Hematopoietic multipotent progenitor cell treated with erythropoietin and hydrocortisone succinate and interleukin-3 and kit ligand, for 17 days (in vitro differentiated cells): ENCODE measurements at places on chromosomes 4 and X.
A peak's percentile ranks its signal among the peaks of the same experiment; 100 is the strongest.

DNA sequence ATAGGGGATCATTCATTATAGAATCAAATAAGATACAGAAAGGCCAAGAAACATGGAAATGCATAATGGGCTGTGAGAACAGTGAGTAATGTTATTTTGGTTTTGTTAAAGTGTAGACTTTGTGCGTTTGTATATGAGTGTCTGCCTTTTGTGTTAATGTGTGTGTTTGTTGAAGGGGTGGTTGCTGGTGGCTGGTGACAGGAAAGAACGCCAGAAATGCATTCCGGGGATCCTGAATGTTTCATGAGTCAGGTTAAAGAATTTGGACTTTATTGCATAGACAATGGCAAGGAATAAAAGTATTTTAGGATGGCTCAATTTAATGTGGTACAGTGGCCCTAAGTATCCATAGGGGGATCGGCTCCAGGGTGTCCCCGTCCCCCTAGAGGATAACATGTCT lies 1228.9 kb downstream of the PCDH7 start:
- no peak for DNase-seq

GRCh38 chrX:149903889-149904748 lies 23.1 kb downstream of the MAGEA8 start:
- DNase-seq, result peak; percentile 27

DNA sequence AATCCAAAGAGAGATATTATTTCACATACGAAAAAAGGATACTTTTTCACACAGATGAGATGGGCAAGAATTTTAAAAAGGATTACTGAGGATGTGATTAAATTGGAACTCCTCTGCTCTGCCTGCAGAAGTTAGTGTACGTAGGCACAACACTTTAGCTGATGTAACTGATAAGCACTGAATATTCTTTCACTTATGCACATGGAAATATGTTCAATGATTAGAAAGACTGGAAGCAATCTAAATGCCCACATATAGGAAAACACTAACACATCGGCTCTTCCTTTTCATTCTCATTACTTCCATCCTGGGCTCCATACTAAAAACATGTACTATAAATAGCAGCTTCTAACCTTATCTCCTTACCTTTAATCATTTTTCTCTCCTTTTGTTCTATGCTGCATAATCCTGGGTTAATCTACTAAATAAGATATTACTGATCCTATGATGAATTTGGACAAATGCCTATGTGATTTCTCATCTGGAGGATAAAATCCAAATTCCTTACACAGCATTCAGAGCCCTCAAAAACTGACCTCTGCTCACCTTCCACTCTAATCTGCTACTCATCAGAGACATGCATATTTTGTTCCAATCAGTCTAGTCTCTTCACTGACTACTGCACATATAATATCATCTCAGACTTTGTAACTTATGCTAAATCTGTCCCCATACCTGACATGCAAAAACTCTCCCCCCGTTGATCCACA lies 197.8 kb downstream of the PDGFC start:
- DNase-seq, result no peak

DNA sequence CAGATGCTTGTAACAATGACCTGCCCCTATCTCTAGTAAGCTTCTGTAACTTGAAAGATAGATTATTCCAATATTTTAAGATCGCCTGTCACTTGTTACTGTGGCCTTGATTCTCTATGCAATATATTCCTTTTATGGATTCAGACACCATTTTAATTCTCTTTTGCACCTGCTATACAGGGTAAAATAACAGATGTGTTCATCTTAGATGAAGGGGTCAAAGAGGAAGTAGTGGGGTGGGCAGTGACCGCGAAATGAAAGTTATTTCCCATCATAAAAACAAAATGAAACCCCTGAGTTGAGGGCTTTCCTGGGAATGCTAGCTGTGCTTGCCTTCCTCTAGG lies 175.9 kb downstream of the TSPAN5 start:
- DNase-seq, result no peak

DNA sequence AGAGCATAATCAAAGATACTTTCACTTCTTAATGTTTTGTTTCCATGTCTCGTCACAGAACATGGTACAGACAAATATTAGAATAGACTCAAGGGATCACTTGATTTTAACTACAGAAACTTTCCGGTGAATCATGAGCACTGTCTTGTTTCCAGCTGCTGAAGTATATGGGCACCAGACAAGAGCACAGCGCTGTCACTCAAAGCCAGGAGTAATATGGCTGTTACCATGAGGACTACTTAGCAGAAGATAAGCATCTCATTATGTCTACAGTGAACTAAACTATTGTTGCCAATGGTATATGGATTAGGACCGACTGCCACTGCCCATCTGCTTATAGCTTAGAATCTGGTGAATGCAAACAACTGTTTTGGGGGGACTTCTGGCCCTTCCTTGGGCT lies 34.3 kb downstream of the MECP2 start:
- no peak for DNase-seq

- DNase-seq, result no peak
These were observed 106.1 kb downstream of the ARAP2 start for GRCh38 chr4:36138220-36138619.

GRCh38 chr4:100246697-100247096 lies 56.4 kb upstream of the DDIT4L start:
- no peak for DNase-seq

DNA sequence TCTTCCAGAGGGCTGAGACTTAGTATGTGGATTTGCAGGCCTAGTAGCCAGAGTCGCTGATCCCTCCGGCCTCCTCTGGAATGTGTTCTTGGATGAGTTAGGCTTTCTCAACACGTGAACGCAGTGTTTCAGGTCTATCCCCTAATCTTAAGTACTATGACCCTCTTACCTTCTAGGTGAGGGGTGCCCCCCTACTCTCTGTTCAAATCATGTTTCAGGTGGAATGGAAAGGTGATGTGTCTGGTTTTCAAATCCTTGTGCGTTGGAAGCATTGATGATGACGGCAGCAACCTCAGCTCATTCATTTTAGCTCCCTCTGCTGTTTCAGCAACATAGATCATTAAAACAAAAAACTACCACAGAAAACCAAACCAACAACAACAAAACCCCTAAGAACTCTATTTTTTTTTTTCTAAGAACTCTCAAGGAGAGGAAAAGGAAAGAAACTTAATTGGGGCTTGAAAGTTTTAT lies 56.4 kb downstream of the RWDD4 start:
- DNase-seq, result no peak

DNA sequence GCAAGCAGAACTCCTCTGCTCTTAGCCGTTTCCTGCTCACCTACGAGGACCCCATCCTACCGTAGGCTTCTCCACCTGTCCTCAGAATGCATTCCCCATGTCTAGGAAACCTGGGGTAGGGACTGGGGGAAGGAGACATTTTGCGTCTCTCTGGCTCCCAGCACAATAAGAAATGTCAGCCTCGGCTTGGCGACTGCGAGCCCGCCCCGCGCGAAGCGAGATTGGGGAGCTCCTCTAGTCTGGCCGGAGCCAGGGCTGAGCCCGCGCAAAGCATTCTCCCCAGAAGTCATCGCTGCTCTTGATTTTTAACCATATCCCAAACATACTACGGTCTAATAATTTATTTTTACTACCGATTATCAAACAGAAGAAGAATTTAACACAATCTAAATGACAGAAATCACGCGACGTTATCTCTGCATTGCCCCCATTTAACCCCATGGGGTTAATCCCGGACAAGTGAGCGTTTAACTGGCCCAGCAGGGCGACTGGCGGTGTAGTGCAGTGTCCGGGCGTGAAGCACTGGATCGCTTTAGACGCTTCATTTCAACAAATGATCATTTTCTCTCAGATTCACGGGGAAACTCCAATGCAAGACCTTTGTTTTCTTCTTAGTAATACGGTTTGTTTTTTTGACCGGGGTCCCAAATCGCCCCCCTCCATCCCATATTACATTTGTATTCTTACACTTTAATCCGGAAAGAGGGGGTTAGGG lies 8.0 kb upstream of the PITX2 start:
- DNase-seq, result no peak

- no peak for DNase-seq
These were observed 24.7 kb upstream of the GPR101 start for GRCh38 chrX:137058339-137059127.

DNA sequence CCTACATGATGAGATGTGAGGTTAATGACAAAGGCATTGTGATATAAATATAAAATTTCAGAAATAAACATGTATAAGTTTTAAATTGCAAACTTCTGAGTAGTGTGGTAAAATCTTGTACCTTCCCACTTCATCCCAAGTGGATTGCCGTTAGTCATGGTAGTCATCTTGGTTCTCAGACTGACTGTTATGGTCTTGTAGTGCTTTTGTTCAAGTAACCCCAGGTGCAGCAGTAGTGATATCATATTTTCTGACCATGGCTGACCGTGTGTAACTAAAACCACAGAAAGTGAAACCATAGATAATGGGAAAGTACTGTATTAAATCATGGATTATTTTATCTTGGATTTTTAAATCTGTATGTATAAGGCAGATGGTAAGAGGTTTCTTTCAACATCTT lies 74.8 kb upstream of the SLIT2 start:
- no peak for DNase-seq

- no peak for DNase-seq
These were observed 62.9 kb downstream of the SYTL5 start for GRCh38 chrX:38069273-38069672.

DNA sequence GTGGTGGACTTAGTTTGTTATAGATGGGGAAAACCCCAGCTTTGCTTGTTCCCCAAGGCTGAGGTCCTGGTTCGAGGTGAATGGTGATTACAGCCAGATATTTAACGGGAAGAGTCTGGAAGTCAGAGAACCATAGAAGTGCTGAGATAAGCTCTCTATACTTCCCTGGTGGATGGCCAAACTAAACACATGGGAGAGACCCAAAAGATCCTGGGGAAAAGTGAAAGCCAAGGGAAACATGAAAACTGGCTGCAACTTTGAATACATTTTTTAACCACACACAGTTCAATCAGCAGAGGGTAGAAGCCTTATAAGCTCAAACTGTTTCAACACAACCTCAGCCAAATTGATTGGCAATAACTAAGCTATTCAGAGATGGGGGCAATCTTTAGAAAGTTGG lies 29.3 kb upstream of the SRPX start:
- no peak for DNase-seq

- no peak for DNase-seq
These were observed 63.7 kb downstream of the FAM13A start for GRCh38 chr4:88993246-88993645.

DNA sequence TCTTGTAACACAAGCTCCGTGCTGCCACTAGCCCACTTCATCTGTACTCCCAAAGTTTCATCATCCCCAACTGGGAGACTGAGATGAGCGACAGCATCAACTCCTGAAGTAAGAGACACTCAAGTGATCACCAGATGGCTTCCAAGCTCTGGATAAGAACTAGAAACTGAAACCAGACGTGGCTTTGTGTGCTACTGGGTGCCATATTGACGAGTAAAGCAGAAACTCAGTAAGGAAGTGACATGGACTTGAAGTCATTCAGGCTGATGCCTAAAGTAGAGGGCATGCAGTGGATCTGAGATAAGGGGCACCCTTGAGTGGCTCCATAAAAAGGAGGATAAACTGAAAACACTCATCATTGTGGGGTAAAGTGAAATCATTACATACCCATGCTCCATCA lies 72.4 kb downstream of the PCYT1B start:
- DNase-seq, result no peak

DNA sequence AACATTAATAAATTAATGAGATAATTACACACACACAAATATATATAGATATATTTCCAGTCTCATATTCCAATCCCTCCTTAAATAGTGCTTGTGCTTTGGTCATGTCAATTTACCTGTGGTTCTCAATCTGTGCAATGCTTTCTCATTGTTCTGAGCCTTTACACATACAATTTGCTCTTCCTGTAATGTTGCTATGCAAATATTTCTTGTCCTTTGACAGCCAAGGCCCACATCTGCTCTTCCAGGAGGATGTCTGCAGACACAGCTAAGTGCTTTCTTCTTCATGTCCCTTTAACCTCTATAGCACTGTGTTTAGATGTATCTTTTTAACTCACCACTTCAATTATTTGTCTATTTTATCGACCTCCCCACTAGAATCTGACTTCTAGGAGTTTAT lies 67.3 kb upstream of the RAPGEF2 start:
- no peak for DNase-seq

DNA sequence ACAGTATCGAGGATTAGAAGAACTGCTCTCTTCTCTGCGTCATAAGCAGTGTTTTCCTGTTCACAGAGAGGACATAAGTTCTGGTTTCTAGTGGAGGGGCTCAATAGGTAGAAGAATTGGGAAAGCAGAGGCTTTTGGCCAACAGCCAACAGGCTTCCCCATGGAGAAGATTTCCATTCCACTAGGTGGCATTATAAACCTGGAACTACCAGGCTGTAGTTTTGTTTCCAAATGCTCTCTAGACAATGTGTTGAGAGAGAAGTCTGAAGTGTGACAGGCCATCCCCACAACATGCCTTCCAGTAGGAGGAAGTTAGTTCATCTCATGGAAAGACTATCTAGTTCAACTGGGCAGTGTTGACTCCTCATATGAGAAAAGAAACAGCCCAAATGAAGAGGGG lies 63.8 kb upstream of the ANXA10 start:
- peak; percentile 4 for DNase-seq

GRCh38 chr4:5220028-5220427 lies 168.7 kb downstream of the STK32B start:
- DNase-seq, result no peak

DNA sequence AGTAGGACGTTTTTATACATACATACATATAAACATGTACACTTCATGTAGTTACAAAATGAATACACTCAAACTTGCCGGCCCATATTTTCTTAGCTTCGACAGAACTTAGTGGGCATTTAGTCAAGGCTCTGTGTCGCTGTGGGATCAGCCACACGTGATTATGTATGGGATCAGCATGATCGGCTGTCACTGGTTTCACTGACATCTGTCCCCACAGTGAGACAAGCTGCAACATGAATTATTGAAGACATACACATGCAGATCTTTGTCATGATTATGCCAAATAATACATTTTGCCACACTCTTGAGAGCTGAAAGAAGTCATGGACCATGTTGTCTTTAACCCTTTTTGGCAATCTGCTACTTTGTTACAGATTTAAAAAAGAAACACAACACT lies 38.2 kb upstream of the NAA11 start:
- DNase-seq, result no peak

DNA sequence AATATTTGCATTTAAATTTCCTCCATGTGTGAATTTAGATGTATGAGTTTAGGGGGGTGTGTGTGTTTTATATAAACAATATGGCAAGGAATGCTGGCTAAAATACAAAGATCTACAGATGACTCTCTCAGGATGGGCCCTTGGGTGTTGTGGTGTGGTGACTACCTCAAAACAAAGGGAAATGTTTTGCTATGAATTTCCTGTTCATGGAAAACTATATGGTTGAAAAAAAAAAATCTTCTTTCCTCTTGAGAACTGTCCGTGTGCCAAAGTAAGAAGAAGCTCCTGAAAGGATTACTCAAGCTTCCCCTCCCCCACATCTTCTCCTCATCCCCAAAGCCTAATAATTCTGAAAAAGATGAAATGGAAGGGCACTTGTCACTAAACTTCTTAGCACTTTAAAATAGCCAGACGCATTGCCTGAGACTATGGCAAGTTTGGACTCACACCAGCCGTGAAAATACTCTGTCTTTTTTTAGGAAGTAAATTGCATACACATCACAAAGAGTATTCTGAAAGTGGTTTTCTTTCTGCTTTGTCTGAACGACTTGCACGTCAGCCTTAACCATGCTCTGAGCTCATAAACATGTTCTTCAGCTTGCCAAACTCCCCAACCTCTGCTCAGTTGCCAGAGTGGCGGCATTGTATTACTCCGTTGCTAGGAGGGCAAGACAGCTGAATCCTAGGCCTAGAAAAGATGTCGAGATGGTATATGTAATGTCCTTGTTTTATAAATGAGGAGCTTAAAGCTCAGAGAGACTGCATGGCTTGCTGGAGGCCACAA lies 250.4 kb upstream of the JADE1 start:
- no peak for DNase-seq
